Right forelimb (tissue), 1 donor: ENCODE measurements at places on chromosomes 4 and X.

GRCh38 chr4:111761531-111761930 lies 383.7 kb upstream of the FAM241A start:
- DNase-seq = no peak

DNA sequence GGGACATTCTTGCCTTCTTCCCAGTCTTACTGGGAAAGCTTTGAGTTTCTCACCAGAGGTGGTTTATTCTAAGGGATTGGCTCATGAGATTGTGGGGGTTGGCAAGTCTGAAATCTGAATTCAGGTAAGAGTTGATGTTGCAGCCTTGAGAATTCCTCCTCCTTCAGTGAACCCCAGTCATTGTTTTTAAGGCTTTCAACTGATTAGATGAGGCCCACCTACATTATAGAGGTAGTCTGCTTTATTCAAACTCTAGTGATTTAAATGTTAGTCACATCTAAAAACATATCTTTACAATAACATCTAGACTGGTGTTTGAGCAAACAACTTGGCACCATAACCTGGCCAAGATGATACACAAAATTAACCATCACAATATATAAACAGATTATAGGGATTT lies 156.5 kb upstream of the MED14 start:
- no peak for DNase-seq

DNA sequence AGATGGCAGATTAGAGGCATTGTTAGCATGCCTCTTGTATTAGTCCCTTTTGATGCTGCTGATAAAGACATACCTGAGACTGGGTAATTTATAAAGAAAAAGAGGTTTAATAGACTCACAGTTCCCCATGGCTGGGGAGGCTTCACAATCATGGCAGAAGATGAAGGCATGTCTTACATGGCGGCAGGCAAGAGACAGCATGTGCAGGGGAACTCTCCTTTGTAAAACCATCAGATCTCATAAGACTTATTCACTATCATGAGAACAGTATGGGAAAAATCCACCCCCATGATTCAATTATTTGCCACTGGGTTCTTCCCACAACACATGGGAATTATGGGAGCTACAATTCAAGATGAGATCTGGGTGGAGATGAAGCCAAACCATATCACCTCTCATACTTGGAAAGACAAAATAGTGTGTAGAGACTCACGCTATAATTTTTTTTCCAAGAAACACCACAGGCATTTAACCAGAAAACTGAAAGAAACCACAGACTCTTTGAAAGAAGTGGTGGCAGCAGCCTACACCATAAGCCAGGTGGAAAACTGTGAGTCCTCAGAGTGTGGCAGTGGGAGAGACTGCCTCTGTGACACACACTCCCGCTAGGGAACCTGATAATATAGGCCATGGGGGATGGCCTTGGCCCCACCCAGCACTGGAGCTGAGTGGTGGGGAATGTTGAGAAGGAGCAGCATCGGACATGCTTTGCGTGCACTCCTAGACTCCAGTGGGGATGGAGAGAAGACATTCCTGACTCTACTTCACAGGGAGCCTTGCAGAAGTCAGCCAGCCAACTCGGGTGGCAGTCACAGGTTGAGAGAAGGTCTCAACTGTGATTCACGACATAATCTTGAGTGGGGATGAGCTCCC lies 51.5 kb downstream of the SLC2A9 start:
- DNase-seq = no peak

GRCh38 chr4:113293043-113293560 lies 243.6 kb downstream of the ANK2 start:
- peak; percentile 77 for DNase-seq

DNA sequence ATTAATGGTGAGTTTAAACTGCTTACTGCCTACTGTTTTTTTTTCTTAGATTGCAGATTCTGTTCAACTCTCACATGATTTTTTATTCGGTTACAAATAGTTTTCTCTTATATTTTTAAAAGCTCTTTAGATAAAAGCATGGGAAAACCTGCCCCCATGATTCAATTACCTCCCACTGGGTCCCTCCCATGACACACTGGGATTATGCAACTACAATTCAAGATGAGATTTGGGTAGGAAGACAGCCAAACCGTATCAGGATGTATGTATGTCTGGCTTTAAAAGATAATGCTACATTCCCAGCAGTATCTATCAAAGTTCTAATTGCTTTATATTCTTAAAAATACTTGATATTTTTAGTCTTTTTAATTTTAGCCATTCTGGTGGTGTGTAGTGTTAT lies 131.5 kb downstream of the JADE1 start:
- DNase-seq = no peak

- no peak for DNase-seq
These were observed 5.9 kb downstream of the TIMP1 start for GRCh38 chrX:47587906-47588735.

DNA sequence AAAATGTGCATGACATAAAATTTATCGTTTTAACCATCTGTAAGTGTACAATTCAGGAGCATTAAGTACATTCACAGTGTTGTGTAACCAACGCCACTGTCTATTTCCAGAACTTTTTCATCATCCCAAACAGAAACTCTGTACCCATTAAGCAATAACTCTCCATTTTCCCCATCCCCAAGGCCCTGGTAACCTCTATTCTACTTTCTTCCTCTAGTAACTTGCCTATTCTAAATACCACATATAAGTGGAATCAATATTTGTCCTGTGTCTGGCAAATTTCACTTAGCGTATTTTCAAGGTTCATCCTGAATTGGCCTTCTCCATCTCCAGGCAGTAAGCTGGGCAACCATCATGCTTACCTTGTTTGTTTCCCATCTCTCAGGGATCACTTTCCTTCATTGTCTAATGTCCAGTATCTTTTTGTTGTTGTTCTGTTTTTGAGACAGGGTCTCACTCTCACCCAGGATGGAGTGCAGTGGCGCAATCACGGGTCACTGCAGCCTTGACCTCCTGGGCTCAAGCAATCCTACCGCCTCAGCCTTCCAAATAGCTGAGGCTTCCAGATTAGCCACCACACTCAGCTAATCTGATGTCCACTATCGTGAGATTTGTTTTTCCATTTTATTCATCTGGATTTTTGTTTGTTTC lies 17.7 kb upstream of the GRIPAP1 start:
- DNase-seq = no peak

GRCh38 chr4:6775746-6776145 lies 6.8 kb upstream of the KIAA0232 start:
- DNase-seq = no peak

GRCh38 chr4:139175646-139176301 lies 1.2 kb downstream of the ELF2 start:
- DNase-seq = no peak

- no peak for DNase-seq
These were observed 32.3 kb upstream of the AFAP1 start for GRCh38 chr4:7971881-7972500.

DNA sequence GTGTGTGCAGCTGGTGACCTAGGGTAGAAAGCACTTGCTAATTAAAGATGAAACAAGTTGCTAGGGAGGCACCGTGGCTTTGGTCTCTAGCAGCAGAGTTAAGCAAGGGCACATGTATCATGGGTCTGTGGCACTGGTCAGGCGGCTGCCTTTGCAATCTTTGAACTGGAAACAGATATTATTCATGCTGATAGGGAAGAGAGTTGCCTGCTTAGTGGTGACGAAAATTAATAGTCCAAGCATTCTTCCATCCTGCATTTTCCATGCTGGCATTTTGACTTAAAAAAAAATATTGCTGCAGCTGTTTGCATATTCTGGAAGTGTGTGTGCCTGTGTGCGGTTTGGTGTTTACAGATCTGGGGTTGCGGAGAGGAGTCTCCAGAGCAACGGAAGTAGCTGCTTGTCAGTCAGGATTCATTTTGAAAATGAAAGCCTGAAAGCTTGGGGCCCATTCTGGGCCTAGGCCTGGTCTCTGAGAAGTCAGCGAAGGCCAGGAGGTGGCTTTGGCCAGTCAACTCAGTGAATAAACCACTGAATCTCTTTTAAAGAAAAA lies 2.3 kb upstream of the SOWAHD start:
- DNase-seq = no peak

- no peak for DNase-seq
These were observed 440 bp upstream of the ARHGAP36 start for GRCh38 chrX:131057706-131058105.

DNA sequence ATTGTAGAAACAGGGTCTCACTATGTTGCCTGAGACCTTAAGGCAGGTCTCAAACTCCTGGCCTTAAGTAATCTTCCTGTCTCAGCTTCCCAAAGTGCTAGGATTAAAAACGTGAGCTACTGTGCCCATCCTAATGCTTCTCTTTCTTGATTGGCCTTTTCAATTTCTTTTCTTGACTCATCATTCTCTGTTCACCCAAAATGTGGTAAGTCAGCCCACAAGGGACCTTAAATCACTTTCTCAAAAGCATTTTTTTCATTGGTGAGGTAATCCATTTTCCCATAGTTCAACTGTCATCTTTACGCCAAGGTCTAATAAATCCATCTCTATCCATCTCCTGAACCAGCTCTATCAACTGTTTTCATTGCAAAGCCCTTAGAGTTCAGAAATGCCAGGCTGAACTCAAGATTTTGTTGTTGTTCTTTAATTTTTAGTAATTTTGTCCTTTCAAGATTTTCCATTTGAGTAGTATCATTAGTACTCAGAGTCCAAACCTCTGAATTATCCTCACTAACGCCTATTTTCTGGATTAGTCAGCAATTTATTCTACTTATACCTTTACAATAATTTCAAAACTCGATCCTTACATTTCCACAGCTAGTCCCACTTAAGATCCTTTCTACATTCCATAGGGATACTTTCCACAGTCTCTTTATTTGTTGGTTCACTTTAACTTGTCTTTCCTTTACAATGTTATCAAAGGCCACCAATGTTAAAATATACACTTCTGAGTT lies 528.6 kb downstream of the IL15 start:
- DNase-seq = no peak

DNA sequence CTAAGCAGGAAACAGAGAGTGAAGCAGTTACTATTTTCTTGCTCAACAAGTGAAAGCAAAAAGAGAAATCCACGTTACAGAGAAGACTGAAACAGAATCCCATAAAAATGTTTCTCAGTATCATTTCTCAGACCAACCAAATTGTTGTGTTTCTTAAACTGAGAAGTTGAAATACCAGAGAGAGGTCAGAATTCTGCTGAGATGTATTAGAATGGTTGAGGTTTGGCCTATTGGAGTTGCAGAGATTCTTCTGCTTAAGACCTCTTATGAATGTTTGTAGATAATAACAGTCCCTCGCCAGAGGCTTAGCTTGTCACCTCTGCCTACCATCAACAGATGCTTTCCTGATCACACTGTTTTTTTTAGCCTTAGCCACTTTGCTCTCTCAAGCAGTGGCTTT lies 481.4 kb downstream of the TRIML1 start:
- no peak for DNase-seq

DNA sequence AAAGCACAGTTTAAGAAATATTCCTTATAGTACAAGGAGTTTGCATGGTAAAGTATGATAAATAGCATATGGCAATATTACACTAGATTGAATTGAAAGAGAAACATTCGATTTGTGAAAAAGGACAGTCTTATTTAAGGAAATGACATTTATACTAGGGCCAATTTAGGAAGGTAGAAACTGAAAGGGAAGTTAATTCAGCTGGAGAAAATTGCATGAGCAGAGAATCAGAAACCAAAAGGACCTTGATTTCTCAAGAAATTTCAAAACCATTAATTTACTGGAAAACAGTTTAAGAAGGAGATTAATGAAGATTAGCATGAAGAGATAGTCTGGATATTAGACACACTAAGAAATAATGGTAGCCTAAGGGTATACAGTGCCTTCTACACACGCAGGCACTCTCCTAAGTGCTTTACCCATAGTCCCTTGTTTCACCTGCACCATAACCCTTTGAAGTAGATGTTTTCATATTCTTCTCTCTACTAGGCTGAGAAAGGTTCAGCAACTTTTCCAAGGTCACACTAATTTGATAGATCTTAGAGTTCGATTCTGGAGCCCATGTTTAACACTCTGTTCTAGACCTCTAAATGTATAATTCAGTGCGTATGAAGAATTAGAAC lies 259.1 kb upstream of the SLIT2 start:
- DNase-seq = no peak

- DNase-seq = no peak
These were observed 211.1 kb upstream of the NUDT6 start for GRCh38 chr4:123133397-123134050.

GRCh38 chr4:39975488-39976089 lies 2.1 kb downstream of the PDS5A start:
- DNase-seq = no peak

DNA sequence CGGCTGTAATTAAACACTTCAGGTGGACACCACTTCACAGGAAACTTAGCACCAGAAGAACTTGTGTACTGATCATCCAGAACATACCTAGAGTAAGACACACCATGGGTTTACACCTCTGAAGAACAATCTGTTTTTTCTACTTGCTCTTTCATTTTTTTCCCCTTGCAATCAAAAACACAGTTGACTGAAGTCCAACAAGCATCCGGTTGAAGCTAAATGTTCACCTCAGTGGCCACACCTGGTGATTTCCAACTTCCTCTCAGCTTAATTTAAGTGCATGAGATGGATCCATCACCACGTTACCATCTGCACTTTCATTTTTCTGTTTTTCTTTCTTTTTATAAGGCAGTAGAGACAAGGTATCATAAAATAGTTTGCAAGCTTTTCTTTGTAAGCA lies 4.9 kb upstream of the TXK start:
- DNase-seq = no peak

DNA sequence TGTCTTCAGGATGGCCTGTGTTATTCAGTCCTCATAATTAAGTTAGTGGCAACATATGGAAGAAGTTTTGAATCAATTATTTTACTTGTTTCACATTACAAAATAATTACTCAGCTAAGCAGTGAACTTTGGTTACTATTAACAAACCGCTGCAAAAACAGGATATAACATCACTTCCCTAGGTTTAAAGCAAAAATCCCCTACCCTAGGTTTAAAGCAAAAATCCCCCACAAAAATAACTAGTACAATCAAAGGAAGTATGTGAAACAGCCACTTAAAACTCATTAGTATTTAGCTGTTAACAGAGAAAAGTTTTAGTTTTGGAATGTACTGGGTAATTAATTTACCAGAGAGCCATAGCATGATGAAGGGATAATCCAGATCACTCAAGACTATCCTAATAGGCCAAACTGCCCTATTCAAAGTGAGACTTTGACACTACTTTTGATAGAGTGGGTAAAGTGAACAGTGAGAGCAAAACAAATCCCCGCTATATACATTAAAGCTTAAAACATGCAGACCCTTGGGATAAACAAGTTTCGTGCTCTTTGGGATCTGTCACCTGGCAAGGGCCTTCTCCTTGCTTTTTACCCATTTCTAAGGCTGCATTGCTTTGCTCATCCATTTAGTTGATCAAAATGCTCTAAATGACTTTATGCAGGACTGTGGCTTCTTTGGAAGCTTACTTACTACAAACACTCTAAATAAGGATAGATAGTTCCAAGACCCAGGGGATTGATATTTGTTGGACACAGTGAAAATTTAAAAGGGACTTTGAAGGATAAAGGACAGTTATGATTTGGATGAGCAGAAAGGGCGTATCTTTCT lies 36.4 kb upstream of the GPR174 start:
- no peak for DNase-seq
